Activated naive CD8-positive, alpha-beta T cell treated with anti-CD3 and anti-CD28 coated beads, Interleukin-2, amount 50 U/mL, for 16 hours (primary cell): ENCODE measurements at places on chromosomes 13 and 19.

DNA sequence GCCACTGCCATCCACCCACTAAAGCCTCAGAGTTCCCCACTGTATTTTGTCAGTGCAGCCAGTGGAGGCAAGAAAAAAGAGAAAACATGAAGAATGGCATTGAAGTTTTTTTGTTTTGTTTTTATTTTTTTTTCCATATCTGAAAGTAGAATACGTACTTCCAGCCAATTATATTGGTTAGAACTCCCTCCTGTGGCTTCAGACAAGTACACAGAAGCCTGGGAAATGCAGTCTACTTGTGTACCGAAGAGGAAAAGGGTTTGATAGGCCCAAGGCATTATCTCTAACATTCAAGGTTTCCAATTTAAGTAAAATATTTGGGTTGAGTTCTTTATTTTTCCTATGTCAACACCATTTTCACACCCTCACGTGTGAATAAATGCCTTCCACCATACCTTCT, 696.2 kb upstream of the GPC6 start:
- no peak for DNase-seq

DNA sequence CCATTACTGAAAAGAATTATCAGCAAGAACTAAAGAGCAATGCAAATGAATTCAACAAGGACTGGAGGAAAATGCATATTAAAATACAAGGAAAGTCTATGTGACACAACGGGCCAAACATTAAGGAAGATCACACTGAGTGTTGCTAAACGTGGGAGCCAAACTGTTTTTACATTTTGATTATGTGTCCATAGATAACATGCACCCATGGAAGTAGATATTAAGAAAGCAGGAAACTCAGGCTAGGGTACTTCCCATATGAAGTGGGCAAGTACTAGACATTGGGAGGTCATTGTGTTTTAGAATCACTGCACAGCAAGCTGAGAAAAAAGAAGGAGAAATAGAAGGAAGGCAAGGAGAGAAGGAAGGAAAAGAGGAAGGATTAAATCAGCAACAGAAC, 161.8 kb downstream of the KCTD12 start:
- no peak for DNase-seq

DNA sequence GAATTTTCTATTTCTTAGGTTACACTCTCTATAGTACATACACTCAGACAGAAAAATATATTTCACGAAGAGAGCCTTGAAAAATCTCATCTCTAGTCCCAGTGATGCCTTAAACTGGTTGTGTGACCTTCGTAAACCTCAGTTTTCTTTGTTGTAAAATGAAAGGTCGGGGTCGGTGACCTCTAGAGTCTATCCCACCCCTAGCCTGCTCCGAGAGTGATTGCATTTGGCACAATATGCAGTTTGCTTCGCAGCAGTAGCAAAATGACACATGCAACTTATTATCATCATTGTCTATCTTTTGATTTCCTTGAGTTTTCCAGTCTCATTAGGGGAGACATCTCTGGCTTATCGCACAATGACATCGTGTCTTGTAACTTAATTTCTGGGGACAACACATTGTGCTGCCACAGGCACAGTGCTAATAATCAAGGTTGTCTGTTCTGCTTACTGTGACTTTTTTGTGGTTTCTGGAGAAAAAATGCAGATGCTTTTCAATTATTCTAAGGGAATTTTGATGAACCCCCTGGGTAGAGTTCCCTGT, 115.0 kb downstream of the GGACT start:
- DNase-seq = no peak

- no peak for DNase-seq
These were observed 42.5 kb upstream of the ARGLU1 start for GRCh38 chr13:106610486-106610885.

- no peak for DNase-seq
These were observed 69.6 kb downstream of the ARHGEF7 start for GRCh38 chr13:111184458-111185401.

DNA sequence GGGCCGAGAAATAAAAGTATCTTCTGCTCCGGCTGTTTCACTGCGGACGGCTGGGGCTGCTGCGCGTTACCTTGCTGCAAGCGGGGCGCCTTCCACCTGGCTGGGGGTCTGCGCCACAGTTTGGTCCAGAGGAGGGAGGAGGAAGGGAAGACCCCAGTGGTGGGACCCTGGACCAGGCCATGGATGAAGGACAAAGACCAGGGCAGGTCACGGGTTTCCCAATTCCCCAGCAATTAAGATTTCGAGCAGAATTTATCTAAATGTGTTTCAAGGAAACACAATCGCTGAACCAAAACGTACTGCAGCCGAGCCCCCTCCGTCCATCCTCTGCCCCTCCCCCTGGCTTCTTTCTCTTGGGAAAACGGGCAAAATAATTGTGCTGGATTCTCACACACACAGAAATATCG, 2.9 kb downstream of the SOX1 start:
- no peak for DNase-seq

DNA sequence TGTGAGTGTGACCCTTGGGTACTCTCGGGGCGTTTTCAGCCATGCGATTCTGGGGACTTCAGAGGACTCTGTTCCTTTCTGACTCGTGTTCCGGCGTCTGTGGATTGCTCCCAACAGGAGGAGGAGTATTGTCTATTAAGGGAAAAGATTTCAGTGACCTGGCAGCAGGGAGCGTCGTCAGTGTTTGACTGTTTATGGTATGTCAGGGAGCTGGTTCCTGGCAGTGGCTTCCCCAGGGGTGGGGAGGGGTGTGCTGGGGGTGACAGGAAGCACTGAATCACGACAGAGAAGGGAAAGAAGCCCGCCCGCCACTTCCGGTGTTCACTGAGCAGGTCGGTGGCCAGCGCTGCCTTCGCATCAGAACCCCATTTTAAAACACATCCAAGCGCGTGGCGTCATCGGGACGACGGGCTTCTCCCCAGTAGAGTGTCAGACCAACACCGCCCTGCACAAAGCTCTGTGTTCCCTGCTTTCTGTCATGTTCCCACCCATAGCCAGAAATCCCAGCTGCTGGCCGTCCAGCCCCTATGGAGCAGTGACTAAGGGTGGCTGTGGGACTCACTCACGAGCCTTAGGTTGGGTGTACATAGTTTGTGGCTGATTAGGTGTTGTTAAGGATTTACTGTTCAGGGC, 33.8 kb downstream of the COL4A2 start:
- DNase-seq = peak; percentile 42

GRCh38 chr13:44306371-44307192, 67.0 kb upstream of the SERP2 start:
- no peak for DNase-seq

- no peak for DNase-seq
These were observed 1322.3 kb downstream of the UQCRFS1 start for GRCh38 chr19:27890696-27891095.

DNA sequence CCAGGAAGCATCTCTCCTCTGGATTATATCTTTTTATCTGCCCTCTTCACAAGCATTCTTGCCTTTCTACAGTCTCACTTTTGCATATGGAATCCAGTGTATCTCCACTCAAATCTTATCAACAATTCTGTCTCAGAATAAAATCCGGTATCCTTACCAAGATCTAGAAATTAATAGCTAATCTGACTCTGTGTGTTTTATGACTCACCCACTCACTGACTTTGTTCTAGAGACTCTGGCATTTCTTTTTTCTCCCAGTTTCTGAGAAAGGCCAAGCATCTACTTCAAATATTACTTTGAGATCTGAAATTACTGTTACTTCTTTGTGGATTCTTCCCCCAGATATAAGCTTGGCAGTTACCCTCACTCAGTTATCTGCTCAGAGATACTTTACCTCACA, 913.5 kb upstream of the ATXN8OS start:
- DNase-seq = no peak

DNA sequence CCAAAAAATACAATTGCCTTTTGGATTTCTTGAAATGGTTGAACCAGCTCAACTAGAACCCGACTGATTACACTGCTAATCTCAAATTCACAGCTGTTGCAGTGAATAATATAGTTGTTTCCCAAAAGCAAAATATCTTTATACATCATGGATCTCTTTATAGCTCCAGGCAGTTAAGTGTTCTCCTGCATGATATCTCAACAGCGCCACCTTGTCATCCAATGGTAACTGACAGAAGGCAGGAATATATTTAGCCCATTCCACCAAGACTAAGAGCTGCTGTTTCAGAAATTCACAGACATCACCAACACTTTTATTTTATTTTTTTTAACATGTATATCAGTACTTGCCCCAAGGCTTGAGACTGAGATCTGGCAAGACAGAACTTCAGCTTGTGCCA, 1141.0 kb upstream of the PRR20A start:
- no peak for DNase-seq

- DNase-seq = no peak
These were observed 1.1 kb upstream of the LTBP4 start for GRCh38 chr19:40599902-40600569.

- DNase-seq = no peak
These were observed 16.4 kb upstream of the KCNN1 start for GRCh38 chr19:17950310-17951156.
